Skin of body (tissue), 3 donors: ENCODE measurements at places on chromosomes 13 and 19. TPM values are rescaled to one million over a fixed set of nuclear protein-coding genes. Genes with fewer than 3 reads are reported as not detected.

The LRRC63 gene
- 0.10 TPM for total RNA-seq

The CLC gene
- 10.0 TPM for total RNA-seq

The ADGRL1 gene
- total RNA-seq, result 22.6 TPM

The CLEC17A gene
- 0.10 TPM for total RNA-seq

The ATXN8OS gene
- not detected for total RNA-seq
